ENCODE measurements at places on chromosomes 5 and 9.

GRCh38 chr5:5360941-5361520, 61.4 kb upstream of the ICE1 start:
- no peak for DNase-seq

DNA sequence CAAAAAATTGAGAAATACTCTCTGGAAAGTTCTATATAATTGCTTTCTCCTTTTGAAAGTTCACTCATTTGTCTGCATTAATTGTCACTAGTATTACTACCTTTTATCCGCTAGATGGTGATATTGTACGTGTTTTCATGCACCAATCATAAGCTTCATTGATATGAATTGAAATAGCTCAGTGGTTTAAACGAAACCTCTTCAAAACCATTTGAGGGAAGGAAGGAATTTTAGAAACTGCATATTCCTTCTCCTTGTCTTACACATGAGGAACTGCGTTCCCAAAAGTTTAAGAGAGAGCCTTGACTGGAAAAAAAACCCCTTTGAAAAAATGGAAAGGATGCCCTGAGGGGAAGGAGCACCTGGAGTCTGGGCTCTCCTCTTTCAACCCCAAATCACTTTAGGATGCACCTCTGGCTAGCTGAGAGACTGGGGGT, 98.6 kb downstream of the YTHDC2 start:
- no peak for DNase-seq

DNA sequence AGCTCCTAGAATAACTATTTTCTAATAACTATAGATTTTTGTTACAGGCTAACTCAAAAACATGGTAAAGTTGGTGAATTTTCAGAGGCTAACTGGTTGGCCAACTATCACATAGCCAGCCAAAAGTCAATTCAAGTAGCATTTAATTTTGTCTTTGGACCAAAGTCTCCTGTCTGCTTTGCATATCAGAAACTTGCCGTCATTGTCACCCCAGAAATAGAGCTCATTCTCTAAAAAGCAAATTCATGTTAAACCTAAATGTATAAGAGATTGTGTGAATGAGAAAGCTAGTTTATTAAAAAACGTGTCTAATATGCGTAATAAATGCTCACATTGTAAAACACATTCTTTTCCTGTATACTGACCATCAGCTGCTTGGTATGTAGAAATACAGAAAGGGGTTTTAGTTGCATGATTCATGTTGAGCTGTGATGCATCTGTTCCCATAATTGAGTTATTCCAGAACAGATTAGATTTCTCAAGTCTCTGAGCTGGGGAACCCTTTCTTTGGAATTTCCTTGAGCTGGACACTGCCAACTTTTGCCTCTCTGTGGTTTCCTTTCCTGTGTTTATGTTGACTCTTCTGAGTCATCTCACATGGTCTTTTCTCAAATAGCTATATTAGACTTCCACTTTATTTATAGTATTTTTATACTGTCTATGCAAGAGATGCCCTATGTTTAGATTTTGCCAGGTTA, 7.3 kb downstream of the SRFBP1 start:
- no peak for DNase-seq

DNA sequence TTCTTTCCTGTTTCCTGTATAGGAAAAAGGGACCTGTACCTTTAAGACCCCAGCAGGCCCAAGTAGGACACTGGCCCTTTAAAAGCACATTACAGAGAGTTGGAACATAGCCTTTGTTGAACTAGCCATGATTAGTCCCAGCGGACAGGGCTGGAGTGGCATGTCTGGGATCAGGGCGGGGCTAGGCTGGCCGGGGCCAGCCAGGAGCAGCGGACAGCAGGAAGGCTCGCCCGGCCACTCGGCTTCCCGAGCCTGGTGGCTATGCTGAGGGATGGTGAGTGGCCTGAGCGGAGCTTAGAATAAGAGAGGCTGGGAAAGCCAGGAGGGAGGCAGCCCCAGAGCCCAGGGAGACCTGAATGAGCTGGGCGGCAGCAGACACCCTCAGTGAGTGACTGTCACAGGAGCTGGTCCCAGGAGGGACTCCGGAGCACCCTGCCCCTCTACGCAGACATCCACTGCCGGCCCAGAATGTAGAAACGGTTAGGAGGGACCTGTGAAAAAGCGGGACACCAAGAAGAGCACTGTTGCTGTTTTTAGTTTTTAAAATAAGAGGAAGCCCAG, 92.1 kb downstream of the DAB2IP start:
- DNase-seq: no peak

- DNase-seq: no peak
These were observed 1.7 kb upstream of the CNTRL start for GRCh38 chr9:121073038-121073437.

GRCh38 chr5:73382401-73382740, 66.2 kb downstream of the FOXD1 start:
- DNase-seq: no peak

DNA sequence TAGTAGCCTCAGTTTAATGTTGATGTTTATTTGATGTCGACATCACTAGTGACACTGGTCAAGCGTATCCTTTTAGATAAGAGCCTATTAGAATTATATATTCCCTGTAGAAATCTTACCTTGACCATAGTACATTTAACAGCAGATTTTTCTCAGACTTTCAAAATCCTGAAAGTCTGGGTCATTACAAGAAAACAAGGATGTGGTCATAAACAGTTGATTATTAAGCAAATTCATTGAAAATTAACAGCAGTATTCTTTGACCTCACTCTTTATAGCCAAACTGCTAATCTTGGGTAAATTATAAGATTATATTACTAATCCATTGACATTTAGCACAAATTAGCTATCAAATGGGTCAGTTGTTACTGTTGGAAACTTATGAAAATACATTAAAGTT, 83.4 kb downstream of the GHR start:
- DNase-seq: no peak

DNA sequence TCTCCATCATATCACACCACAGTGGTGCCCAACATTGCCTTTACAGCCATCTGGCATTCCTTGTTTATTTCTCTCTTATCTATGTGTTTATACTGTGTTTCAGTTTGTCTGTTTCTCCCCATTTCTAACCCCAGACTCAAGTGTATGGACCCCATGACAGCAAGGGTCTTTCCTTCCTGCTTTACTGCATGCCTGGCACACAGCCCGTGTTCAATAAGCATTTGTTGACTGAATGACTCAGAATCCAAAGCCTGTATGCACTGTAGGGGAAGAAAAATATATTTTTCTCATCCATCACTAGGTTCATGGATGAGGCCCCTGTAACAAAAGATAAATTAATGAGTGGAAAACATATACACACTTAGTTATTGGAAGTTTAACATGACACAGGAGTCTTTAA, 190.8 kb upstream of the SEMA6A start:
- no peak for DNase-seq

GRCh38 chr9:89996773-89997172, 392.0 kb downstream of the GADD45G start:
- peak; percentile 36 for DNase-seq

GRCh38 chr5:82491397-82491796, 213.2 kb upstream of the RPS23 start:
- no peak for DNase-seq

DNA sequence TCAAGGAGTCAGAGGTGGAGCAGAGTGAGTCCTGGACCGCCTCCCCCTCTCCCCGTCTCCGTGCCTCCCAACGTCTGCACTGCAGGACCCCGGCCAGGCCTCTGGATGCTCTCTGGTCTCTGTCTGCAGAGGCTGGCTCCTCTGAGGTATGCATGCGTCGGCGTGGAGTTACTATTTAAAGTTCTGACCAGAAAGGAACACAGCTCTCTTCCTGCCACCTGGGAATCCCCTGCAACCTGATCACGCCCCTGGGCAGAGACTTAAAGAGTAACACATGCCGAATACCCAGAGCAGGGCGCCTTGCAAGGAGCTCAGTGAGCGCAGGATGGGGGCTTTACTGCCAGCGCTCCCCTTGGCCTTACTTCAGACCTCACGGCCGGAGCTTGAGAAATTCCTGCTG, 16.0 kb downstream of the ANXA6 start:
- DNase-seq: peak; percentile 75

GRCh38 chr5:37876943-37877342, 37.1 kb upstream of the GDNF start:
- no peak for DNase-seq

DNA sequence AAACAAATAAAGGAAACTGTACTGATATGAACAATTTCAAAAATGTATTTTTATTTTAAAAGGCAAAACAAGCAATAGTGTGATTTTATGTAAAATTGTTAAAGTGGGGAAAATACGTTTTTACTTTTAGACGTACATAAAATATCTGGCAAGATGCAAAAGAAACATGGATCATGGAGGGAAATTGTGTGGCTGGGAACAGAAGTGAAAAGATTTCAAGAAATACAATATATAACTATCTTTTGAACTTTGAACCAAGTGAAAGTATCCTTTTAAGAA, 1.5 kb upstream of the ZNF367 start:
- DNase-seq: no peak

- DNase-seq: no peak
These were observed 31.9 kb upstream of the TARS1 start for GRCh38 chr5:33408816-33409215.

DNA sequence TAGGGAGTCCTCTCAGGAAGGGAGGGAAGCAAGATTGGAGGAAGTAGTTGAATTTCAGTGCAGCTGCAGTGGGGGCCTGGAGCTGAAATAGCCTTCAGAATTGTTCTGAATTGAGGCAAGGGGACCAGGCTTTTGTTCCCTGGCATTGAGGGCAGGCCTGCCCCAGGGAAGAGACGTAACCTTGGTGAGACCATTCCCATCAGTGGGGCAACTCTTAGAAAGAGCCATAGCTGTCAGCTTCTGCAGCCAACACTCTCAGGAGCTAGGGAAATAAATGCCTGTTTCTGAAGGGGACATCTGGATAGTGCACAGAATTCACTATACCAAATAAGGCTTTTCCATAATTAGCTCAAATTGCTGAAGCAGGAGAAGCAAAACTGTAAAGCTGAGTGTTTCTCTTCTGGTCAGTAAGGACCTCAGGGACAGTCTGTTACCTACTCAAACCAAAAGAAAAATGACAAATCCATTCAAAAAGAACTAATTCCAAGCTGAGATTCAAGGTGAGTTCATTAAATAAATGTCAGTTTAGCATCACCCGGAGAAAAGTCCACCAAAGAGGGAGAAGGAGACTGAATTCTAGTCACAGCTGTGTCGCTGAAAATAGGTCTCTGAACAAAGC, 44.0 kb downstream of the LYRM7 start:
- DNase-seq: no peak

- no peak for DNase-seq
These were observed 1006.5 kb upstream of the TYRP1 start for GRCh38 chr9:11686733-11687132.

GRCh38 chr5:154863291-154864080, 5.1 kb downstream of the CNOT8 start:
- DNase-seq: no peak

GRCh38 chr9:133728856-133729616, 9.1 kb downstream of the SARDH start:
- DNase-seq: no peak

- DNase-seq: no peak
These were observed 21.4 kb downstream of the ZNF608 start for GRCh38 chr5:124725040-124725434.

GRCh38 chr9:119961774-119962424, 592.7 kb upstream of the BRINP1 start:
- no peak for DNase-seq

GRCh38 chr9:134366223-134367031, 40.2 kb downstream of the RXRA start:
- no peak for DNase-seq

DNA sequence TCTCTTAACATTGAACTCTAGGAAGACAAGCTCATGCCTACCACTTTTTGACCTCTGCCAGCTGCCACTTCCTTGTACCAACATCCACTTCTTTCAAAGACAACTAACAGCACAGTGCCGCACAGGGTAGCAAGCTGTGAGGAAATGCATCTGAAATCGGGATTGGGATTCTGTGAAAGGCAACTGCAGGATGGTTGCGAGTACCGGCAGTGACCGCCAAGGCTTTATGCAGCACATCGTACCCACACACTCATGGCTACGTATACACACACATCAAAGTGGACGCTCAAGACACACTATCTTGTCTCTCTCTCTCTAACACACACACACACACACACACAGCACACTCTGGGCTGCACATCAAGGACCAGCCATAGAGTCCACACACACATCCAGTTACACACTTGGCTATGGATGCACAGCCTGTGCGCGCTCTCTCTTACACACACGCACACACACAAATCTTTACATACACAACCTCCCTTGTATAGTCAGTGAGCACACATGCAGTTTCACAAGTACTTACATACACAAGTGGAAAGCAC, 964 bp downstream of the HTR4 start:
- no peak for DNase-seq

DNA sequence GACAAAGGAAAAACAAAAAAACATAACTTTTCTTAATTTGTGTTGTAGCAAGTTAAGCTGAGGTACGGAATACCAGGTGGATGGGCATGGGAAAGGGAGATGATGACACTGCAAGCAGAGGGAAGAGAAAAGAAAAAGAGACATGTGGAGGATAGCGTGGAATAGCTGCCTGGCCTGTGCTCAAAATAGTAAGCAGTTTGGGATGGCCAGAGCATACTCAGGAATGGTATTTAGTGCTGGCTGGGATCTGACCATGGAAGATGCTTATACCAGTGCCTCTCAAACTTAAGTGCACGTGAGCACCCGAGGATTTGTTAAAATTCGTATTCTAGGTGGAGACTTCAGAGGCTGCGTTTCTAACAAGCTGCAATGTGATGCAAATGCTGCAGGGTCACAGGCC, 41.3 kb downstream of the LNPEP start:
- DNase-seq: no peak

- no peak for DNase-seq
These were observed 109.5 kb upstream of the MAN2A1 start for GRCh38 chr5:109580225-109580624.

DNA sequence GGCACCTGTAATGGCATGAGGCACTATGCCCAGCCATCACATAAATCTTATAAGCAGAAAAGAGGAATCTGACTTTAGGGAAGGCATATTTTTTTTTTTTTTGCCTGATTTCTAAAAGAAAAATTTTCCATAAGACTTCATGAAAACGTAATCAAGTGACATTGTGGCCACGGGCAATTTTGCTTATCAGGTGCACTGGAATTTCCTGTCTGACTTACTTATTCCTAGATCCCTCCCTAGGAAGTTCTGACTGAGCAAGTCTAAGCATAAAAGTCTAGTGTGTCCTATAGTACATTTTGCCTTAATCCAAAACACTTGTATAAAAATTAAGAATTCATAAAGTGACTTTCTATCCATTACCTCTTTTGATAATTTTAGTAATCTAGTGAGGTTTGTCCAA, 12.5 kb downstream of the C5orf46 start:
- no peak for DNase-seq

DNA sequence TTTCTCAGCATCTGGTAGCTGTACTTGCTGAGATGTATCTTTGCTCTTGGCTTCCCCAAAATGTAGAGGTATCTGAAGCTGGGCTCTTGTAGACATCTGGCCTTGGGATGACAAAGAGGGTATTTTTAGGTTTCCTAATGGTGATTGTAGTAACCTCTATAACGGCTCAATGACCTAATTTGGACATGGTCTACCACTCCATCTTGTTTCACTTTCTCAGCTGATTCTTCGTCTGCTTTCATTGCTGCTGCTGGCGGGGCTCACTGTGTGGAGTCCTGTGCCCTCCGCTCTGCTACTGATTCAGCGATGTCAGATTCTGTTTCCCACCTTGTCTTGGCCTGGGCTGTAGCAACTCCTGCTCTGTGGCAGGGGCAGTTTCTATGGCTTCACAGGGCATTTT, 12.7 kb upstream of the MARCHF11 start:
- no peak for DNase-seq
